ENCODE measurements at places on chromosomes 6 and 20. TPM values are rescaled to one million over a fixed set of nuclear protein-coding genes. Genes with fewer than 3 reads are reported as not detected.

GTF3C6 gene
- polyA plus RNA-seq: 14.4 TPM

DNA sequence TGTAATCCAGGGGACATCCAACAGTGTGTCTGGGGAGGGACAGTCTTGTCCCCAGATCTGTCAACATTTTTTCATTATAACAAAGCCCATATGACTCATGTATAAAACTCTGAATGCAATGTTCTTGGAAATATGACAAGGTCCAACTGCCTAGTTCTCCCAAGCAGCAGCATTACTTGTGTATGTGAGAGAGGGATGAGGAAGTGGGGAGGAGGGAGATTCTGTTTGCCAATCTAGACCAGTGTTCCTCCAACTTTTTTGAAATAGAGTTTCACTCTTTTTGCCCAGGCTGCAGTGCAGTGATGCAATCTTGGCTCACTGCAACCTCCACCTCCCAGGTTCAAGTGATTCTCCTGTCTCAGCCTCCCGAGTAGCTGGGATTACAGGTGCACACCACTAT lies 394.8 kb downstream of the DHX35 start:
- H3K4me1 ChIP-seq: no peaks in the 10 kb centered on the region
- no peak overlapping the region for H3K27ac ChIP-seq
- no peak for DNase-seq
- H3K4me3 ChIP-seq: no peak overlapping the region
- no peaks in the 10 kb centered on the region for H3K27me3 ChIP-seq

DNA sequence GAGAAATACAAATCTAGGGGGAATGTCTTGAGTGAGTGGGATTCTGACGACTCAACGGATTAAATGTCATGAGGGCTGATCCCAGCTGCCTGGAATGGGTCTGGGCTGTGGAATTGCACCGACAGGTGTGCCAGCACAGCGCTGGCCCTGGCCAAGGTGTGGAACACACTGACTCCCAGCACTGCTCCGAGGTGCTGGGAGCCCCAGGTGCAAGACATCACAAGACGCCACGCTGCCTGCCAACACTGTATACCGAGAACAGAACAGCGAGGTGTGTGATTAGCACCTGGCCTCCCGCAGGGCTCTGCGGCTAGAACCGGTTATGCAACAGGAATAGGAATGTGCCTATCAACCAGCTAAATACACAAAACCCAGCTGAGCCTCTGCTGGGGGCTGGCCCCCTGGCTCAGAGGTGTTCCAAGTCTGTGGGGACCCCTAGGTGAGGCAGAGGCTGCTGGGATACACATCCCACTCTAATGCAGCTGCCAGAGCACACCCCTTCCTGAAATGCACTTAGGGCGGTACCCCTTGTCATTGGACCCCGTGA lies 24.8 kb upstream of the APMAP start:
- DNase-seq: no peak
- H3K27ac ChIP-seq: no peak overlapping the region
- H3K4me3 ChIP-seq: no peak overlapping the region
- no peaks in the 10 kb centered on the region for H3K36me3 ChIP-seq

- no peaks in the 10 kb centered on the region for H3K36me3 ChIP-seq
- H3K4me1 ChIP-seq: peaks cover 10% of the 10 kb centered on the region
- no peaks in the 10 kb centered on the region for H3K27me3 ChIP-seq
- H3K27ac ChIP-seq: no peak overlapping the region
- H3K4me3 ChIP-seq: no peak overlapping the region
Measured at GRCh38 chr6:154232013-154232910, 124.3 kb downstream of the IPCEF1 start.

BTN1A1 gene
- polyA plus RNA-seq: 0.22 TPM

DNA sequence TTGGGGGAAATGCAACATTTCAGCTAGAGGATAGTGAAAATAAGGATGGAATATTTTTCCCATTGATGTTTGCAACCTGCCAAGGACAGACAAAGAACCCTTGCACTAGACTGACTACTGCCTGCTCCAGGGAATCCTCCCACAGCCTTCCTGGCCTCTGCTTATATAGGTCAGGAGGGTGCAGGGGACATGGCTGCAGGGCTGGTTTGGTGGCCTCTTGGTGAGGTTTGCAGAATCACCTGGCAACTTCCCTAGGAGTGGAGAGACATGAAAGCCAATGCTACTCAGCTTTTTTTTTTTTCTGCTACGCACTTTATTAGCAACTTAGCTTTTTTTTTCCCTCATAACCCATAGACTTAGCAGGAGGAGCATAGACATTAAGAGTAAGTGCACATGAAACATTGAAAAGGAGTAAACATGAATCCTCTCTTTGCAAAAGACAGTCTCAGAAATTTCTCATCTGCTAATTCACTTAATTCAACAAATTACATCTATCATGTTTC lies 39.8 kb upstream of the CDYL start:
- no peak overlapping the region for H3K27ac ChIP-seq
- H3K4me3 ChIP-seq: no peak overlapping the region
- no peaks in the 10 kb centered on the region for H3K36me3 ChIP-seq
- no peak for DNase-seq
- H3K4me1 ChIP-seq: no peaks in the 10 kb centered on the region

WFDC2 gene
- not detected for polyA plus RNA-seq

TBC1D32 gene
- polyA plus RNA-seq: 9.0 TPM

SLPI gene
- polyA plus RNA-seq: not detected

WTAP gene
- polyA plus RNA-seq: 47.3 TPM

DNA sequence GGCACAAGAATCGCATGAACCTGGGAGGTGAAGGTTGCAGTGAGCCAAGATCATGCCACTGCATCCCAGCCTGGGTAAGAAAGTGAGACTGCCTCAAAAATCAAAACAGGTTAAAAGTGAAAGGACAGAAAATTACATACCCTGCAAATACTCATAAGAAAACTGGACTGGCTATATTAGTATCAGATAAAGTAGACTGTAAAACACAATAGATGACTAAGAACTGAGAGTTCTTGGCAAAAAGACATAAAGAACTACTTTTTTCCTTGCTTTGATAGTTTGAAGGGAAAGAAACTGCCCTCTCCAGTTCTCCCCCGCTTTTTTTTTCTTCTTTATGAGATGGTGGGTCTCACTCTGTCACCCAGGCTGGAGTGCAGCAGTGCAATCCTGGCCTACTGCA lies 17.0 kb downstream of the SNX3 start:
- no peak overlapping the region for H3K27ac ChIP-seq
- peaks cover 45% of the 10 kb centered on the region for H3K36me3 ChIP-seq
